Activated naive CD4-positive, alpha-beta T cell treated with anti-CD3 and anti-CD28 coated beads, Interleukin-2, amount 10 ng/mL, durations not matched to agents 5 hours and 36 hours (primary cell): ENCODE measurements at places on chromosomes 6 and 20. TPM values are rescaled to one million over a fixed set of nuclear protein-coding genes. Genes with fewer than 3 reads are reported as not detected.

Gene SOD2
- 101 TPM for total RNA-seq

Gene RBBP9
- total RNA-seq = 14.2 TPM

Gene HCK
- total RNA-seq = not detected

Gene HDAC2
- total RNA-seq = 66.1 TPM

Gene HAO1
- not detected for total RNA-seq

Gene LST1
- total RNA-seq = 67.8 TPM

Gene RAB44
- not detected for total RNA-seq

Gene RIMS1
- not detected for total RNA-seq

Gene COL19A1
- not detected for total RNA-seq

Gene HDGFL1
- total RNA-seq = not detected

Gene MYL9
- total RNA-seq = not detected
